Activated T-helper 1 cell treated with anti-CD3 and anti-CD28 coated beads, Interleukin-2, amount 50 U/mL, for 16 hours (primary cell): ENCODE measurements at places on chromosomes 1 and 21.

GRCh38 chr1:111204201-111204982 is 3.9 kb upstream of the DENND2D start:
- DNase-seq, result peak; percentile 62

DNA sequence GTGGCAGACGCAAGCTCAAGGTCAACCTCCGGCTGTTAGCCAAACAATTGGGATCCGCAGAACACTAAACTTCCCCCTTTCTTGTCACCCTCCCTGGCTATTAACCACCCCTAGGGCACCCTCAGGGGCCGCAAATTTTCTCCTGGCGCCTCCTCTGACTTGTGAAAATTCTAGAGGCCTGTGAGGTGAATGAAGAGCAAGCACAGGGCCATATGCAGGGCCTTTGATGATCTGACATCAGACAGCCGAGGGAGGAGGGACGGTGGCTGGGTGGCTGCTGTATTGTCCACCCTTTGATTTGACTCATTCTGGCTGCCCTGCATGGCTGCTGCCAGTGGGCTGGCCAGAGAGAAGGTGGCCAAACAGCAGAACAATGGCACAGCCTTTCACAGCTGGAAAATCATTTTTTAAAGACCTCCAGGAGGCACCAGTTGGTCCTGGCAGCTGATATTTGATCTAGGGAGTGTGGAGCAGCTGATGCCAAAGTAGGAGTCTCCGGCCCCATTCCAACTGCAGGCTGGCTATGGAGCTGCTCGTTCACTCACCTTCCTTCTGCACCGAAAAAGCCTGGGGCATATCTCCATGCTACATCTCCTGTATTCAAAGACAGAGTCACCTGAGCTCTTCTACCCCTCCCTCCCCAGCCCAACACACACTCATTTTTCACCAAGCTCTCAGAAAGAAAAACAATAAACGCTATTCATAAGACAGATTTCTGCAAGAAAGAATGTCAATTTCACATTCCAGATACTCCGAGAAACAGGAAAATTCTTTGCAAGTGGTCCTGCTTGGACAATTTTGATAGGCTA is 44.9 kb upstream of the BARHL2 start:
- DNase-seq, result no peak

- DNase-seq, result peak; percentile 17
Measured at GRCh38 chr1:66788231-66788939, 12.7 kb downstream of the INSL5 start.

- no peak for DNase-seq
Measured at GRCh38 chr1:166297993-166298392, 131.2 kb upstream of the FAM78B start.

DNA sequence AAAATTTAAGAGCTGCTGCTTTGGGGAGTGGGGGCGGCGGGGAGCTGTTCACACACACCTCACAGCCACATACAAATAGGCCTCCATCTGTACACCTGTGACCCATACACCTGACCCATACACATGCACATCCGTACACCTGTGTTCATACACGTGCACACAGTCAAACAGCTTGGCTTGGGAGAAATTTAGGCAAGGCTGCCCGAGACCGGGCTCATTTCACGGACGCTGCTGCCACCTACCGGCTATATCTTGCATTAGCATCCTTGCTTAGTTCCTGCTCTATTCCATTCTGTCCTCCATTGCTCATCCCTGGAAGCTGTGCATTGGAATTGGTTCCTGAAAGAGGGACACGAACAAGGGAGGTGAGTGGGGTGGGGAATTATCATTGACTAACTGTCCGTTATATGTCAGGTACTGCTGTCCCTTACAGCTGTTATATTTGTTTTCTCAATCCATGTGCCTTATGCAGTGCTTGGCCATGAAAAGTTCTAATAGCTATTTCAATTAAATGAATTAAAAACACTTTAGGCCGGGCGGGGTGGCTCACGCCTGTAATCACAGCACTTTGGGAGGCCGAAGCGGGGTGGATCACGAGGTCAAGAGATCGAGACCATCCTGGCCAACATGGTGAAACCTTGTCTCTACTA is 37.1 kb upstream of the EPB41 start:
- DNase-seq, result peak; percentile 61

GRCh38 chr1:75764057-75764655 is 21.9 kb upstream of the RABGGTB start:
- no peak for DNase-seq

- DNase-seq, result no peak
Measured at GRCh38 chr1:173453982-173454381, 23.2 kb upstream of the PRDX6 start.

- DNase-seq, result no peak
Measured at GRCh38 chr1:41810446-41810845, 108.3 kb downstream of the HIVEP3 start.

- no peak for DNase-seq
Measured at GRCh38 chr1:234683861-234684632, 74.1 kb upstream of the IRF2BP2 start.

GRCh38 chr1:204418174-204419063 is 6.8 kb upstream of the PPP1R15B start:
- DNase-seq, result no peak

GRCh38 chr1:227779685-227780084 is 35.8 kb upstream of the PRSS38 start:
- DNase-seq, result no peak

GRCh38 chr1:33438364-33439160 is 7.7 kb upstream of the PHC2 start:
- no peak for DNase-seq

- DNase-seq, result no peak
Measured at GRCh38 chr1:29122682-29123052, 1.0 kb downstream of the TMEM200B start.

GRCh38 chr1:188140958-188141357 is 1312.2 kb downstream of the PLA2G4A start:
- no peak for DNase-seq

DNA sequence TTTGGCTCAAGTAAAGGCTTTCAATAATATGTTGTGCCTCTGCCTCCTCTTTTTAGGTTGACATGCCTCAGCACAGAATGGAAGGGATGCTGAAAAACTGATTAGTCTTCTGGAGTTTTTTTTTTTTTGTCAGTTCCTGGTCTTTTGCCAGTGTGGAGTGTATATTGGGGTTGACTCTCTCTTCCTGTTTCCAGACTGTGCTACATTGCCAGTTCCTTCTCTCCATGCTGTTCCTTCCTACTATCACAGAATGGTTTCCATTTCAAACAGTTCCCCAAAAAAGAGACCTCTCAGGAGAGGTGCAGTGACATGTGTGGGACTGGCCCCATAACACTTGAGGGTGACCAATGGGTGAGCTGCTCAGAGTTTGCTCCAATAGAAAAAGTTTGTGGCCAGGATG is 101.7 kb upstream of the ETV3 start:
- no peak for DNase-seq

GRCh38 chr1:206769304-206769731 is 1.3 kb upstream of the IL19 start:
- DNase-seq, result peak; percentile 30

DNA sequence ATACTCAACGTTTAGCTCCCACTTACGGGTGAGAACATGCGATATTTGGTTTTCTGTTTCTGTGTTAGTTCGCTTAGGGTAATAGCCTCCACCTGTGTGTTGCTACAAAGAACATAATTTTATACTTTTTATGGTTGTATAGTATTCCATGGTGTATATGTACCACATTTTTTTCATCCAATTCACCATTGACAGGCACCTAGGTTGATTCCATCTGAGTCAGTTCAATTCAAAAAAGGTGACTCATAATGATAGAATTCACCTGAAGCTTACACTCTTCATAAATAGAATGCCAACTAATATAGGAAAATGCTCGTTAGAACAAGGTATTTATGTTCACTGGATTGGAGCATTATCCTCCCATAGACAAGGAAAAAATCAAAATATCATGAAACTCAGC is 38.5 kb downstream of the RGS4 start:
- no peak for DNase-seq

DNA sequence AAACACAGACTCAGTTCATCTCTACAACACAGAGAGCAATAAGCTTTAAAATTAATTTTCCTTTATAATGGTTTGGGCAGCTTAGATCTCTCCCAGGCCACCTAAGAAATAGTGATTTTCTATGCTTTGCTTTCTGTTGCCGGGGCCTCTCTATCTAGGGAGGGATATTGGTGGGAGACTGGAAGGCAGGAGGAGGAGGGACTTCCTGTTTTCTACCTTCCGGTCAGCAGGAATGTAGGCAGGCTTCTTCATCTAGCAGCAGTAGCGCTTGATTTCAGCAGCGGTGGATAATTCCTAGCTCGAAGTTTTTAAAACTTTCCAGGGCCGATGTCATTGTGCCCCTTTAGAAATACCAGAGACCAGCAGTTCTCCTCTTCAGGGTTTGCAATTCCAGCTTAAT is 5.1 kb upstream of the DESI2 start:
- no peak for DNase-seq

DNA sequence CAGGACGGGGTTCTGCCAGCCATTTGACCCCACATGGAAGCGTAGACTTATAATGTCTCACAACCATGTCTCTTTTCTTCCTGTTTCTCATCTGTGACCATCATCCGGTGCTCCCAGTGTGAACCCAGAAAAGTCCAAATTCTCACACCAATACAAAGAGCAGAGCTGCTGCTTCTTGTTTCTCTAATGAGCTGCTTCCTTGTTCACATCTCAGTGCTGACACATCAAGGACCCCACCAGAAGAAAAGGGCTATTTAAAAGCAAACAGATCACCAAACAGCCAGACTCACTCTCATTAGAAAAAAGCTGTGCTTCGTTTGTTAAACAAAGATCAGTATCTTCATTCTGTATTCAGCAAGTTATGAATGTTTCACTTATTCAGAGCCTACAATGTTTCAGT is 835 bp upstream of the LCE1D start:
- DNase-seq, result no peak

- no peak for DNase-seq
Measured at GRCh38 chr1:3188150-3188971, 119.4 kb downstream of the PRDM16 start.

DNA sequence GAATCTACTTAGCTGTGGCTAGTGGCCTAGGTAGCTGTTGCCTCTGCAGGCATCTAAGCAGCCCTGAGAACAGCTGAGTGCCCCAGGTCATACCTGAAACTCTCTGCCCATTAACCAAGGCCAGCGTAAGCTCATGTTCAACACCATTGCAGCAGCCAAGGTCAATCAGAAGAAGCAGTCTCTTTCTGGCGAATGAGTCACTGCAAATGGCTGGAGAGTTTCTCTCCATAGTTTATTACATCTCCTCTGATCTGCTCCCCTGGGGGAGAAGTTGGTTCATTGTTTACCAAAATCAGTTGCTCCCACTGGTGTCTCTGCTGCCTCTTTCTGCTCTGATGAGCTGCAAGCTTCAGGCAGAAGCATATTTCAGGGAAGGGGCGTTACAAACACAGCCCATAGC is 6.9 kb upstream of the BCL9 start:
- no peak for DNase-seq

- DNase-seq, result no peak
Measured at GRCh38 chr1:31712630-31713029, 8.8 kb upstream of the COL16A1 start.

- no peak for DNase-seq
Measured at GRCh38 chr1:236530286-236530685, 6.5 kb downstream of the LGALS8 start.

DNA sequence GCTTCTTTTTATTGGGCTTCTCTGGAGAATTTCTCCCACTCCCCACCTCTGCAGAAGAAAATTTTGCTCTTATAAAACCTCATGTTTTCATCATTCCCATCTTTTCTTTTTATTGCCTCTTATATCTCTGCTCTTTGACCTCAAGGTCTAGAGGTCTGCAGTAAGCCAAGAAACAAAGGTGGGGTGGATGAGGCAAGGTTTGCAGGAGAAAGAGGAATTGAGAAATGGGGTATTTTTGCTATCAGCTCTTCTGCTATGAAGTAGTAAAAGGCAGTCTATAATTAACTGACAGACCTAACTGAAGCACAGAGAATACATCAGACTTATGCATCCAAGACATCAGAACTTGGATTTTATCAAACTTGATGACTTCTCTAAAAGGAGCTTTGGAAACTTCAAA is 22.9 kb downstream of the SYT11 start:
- no peak for DNase-seq

DNA sequence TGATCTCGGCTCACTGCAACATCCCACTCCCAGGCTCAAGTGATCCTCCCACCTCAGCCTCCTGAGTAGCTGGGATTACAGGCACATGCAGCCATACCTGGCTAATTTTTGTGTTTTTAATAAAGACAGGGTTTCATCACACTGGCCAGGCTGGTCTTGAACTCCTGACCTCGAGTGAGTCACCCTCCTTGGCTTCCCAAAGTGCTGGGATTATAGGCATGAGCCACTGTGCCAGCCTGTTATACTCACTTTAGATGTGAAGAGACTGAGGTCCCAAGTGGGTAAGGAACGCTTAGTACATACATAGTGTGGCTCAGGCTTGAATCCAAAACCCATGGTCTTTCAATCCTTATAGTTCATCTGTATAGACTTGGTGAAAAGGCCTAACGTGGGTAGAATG is 63.7 kb upstream of the EPS8L3 start:
- no peak for DNase-seq

- DNase-seq, result no peak
Measured at GRCh38 chr1:109929588-109930251, 19.1 kb downstream of the CSF1 start.

DNA sequence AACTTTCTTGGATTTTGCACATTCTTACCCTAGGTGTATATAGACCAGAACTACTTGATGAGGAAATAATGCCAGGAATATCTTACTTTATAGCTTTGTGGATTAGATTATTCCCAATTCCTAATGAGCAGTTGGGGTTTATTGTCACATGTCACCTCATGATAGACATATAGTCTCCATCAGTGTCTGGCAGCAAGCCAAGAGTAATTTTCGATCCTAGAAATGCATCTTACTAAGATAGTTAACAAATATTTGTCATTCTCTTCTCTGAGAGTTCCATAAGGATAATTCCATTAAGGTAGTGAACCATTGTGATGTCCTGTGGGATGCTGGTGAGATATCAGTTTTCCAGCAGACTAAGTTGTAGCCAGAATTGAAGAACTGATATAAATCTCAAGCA is 1282.9 kb upstream of the B3GALT2 start:
- no peak for DNase-seq

- DNase-seq, result no peak
Measured at GRCh38 chr1:77044133-77044849, 174.9 kb downstream of the PIGK start.

DNA sequence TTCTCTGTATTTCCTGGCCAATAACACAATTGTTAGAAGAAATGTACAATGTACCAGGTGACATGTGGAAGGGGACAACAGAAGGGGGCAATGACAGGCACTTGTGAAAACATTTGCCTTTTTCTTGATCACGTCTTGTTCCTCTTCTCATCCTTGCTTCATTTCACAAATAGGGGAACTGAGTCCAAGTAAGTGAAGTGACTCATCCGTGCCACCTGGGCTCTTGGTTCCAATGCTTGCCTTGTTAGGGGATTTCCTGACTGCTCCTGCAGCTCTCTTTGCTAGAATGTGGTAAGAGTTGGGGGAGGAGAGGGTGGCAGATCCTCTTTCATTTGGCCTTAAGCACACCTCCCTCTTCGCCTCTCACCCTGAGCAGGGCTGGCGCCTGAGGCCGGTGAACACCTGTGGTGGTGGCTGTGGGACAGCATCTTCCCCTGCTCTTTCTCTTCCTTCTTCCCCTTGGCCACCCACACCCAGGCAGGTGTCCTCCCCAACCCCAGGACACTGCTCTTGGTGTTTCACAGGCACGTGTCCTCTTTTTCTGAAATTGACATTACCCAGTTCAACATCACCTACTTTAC is 2.2 kb upstream of the RHEX start:
- DNase-seq, result no peak

GRCh38 chr1:71222668-71223067 is 141.8 kb upstream of the ZRANB2 start:
- no peak for DNase-seq

- no peak for DNase-seq
Measured at GRCh38 chr1:154263465-154264332, 8.7 kb upstream of the HAX1 start.
